Left lung (tissue), 14 donors: ENCODE measurements at places on chromosomes 1 and 21. TPM values are rescaled to one million over a fixed set of nuclear protein-coding genes. Genes with fewer than 3 reads are reported as not detected.

- H3K27ac ChIP-seq, result no peak overlapping the region
- DNase-seq, result no peak
- no peaks in the 10 kb centered on the region for H3K36me3 ChIP-seq
- no peaks in the 10 kb centered on the region for H3K4me1 ChIP-seq
- H3K27me3 ChIP-seq, result no peaks in the 10 kb centered on the region
- no peak overlapping the region for H3K4me3 ChIP-seq
Measured at GRCh38 chr1:89298461-89298860, 25.8 kb upstream of the GBP5 start.

DNA sequence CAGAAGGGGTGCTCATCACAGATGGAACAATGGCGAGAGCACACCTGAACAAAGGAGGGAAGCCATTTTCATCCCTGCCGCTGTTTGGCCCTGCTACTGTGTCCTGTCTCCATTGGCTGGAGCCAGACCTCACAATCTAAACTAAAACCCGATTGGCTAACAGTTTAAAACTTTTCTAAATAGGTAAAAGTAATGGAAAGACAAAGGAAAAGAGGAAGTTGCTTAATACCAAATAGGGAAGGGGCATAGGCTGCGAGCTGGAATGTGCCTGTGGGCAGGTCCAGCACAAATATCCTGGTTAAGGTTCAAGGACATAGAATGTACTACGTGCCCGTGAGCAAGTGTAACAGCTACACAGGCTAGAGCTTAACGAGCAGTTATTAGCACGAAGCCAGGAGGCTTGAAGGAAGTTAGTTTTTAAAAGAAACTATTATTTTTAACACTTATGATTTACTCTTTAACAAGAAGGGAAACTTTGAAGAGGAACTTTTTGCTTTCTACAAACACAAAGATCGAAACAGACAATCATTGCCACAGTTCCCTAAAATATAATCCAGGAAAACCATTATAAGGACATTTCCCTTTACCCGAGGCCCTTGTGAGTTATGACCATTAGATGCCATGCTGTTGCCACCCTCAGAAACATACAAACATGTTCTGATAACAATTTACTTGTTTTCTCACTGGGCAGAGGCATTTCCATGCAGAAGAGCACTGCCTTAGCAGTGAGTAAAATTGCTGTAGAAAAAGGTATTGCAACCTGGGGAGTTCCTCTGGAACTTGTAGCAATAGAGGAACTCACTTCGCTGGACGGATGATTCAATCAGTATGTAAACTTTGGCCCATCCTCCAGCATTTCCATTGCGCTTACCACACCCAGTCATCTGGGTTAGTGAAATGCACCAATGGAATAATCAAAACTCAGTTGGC is 4.8 kb upstream of the PTTG1IP start:
- no peaks in the 10 kb centered on the region for H3K36me3 ChIP-seq
- no peak overlapping the region for H3K4me3 ChIP-seq
- H3K4me1 ChIP-seq, result peaks cover 20% of the 10 kb centered on the region
- H3K27me3 ChIP-seq, result no peaks in the 10 kb centered on the region
- no peak for DNase-seq

- H3K27me3 ChIP-seq, result no peaks in the 10 kb centered on the region
- no peak overlapping the region for H3K4me3 ChIP-seq
- no peaks in the 10 kb centered on the region for H3K36me3 ChIP-seq
- no peak for DNase-seq
Measured at GRCh38 chr1:168974611-168975010, 131.9 kb upstream of the ATP1B1 start.

GRCh38 chr1:201530741-201531531 is 8.0 kb upstream of the NAV1 start:
- no peaks in the 10 kb centered on the region for H3K36me3 ChIP-seq
- H3K4me1 ChIP-seq, result peaks cover 13% of the 10 kb centered on the region
- peak; percentile 84 for DNase-seq
- H3K27me3 ChIP-seq, result no peaks in the 10 kb centered on the region
- H3K27ac ChIP-seq, result no peak overlapping the region

Gene GSTM3
- total RNA-seq, result 13.8 TPM

- no peaks in the 10 kb centered on the region for H3K4me1 ChIP-seq
- no peak for DNase-seq
- no peak overlapping the region for H3K4me3 ChIP-seq
- H3K27me3 ChIP-seq, result no peaks in the 10 kb centered on the region
Measured at GRCh38 chr1:39003794-39004193, 12.7 kb downstream of the AKIRIN1 start.

Gene ARHGEF19
- 13.1 TPM for total RNA-seq

GRCh38 chr1:52368383-52369172 is 2.6 kb upstream of the CC2D1B start:
- peak overlapping the region; percentile 38 for H3K4me3 ChIP-seq
- H3K27me3 ChIP-seq, result no peaks in the 10 kb centered on the region
- peaks cover 7% of the 10 kb centered on the region for H3K36me3 ChIP-seq
- H3K4me1 ChIP-seq, result peaks cover 11% of the 10 kb centered on the region

- H3K27me3 ChIP-seq, result no peaks in the 10 kb centered on the region
- no peak overlapping the region for H3K4me3 ChIP-seq
- H3K27ac ChIP-seq, result peak overlapping the region; percentile 13
- H3K36me3 ChIP-seq, result no peaks in the 10 kb centered on the region
Measured at GRCh38 chr1:46802901-46803574, 4.2 kb downstream of the CYP4B1 start.

- no peak for DNase-seq
- H3K36me3 ChIP-seq, result no peaks in the 10 kb centered on the region
- H3K4me3 ChIP-seq, result no peak overlapping the region
- no peak overlapping the region for H3K27ac ChIP-seq
Measured at GRCh38 chr1:229950020-229950419, 117.0 kb upstream of the GALNT2 start.

DNA sequence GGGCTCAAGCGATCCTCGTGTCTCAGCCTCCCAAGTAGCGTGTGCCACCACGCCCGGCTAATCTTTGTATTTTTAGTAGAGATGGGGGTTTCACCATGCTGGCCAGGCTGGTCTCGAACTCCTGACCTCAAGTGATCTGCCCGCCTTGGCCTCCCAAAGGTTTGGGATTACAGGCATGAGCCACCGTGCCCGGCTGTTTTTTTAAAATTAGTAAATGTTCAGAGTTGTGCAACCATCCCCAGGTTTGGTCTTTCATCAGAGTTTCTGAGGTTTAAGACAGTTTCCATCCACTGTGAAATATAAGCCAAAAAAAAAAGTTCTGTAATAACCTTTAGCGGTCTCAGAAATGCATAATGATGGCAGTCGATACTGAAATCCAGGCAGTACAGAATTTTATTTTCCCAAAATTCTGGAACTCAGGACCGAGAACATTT is 550 bp upstream of the SYT11 start:
- H3K4me3 ChIP-seq, result peak overlapping the region; percentile 56
- peaks cover 12% of the 10 kb centered on the region for H3K36me3 ChIP-seq
- peak overlapping the region; percentile 92 for H3K27ac ChIP-seq

Gene TTC34
- 0.44 TPM for total RNA-seq

DNA sequence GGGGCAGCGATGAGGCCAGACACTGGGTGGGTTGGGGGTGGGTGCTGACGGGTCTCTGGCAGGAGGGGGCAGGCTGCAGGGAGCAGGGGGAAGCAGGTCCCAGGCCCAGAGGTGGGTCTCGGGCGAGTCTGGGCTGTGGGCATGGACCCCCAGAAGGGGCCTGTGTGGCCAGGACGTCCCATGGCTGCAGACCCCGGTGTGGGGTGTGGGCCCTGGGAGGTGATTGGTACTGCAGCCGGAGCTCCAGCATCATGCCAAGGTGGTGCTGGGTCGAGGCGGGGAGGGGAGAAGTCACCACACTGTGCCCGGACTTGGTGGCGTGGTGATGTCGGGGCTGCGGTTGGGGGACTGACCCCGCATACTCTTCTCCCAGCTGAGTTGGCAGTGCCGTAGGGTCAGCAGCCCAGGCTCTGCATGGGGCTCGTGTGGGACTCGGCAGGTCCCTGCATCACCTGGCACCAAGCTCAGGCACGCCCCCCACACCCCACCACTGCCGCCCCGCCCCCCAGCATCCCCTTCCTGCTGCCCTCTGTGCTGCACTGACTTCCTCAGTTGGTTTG is 31.2 kb downstream of the PRKCZ start:
- H3K27me3 ChIP-seq, result no peaks in the 10 kb centered on the region
- H3K36me3 ChIP-seq, result peaks cover 8% of the 10 kb centered on the region
- H3K4me1 ChIP-seq, result no peaks in the 10 kb centered on the region
- no peak for DNase-seq
- no peak overlapping the region for H3K4me3 ChIP-seq

Gene PALMD
- 14.3 TPM for total RNA-seq

Gene CHIA
- total RNA-seq, result 2.6 TPM

Gene LYPD8
- total RNA-seq, result not detected

Gene LEMD1
- total RNA-seq, result 2.1 TPM

DNA sequence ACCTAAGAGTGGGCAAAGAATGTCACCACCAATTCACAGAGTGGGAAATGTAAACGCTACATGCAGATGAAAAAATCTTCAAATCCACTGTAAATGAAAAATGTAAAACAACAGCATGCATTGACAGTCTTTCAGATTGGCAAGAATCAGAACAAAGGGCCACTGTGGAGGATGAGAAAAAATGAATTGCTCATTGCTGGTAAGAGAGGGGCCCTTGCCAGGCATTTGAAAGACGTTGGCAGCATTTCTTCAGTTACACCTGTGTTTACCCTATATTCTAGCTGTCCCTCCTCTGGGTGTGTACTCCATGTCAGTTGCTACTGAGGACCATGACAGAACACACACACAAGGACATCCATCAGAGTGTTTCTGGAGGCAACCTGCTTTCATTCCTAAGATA is 25.8 kb upstream of the AADACL3 start:
- H3K36me3 ChIP-seq, result no peaks in the 10 kb centered on the region
- H3K4me3 ChIP-seq, result no peak overlapping the region
- no peak for DNase-seq
- H3K27ac ChIP-seq, result no peak overlapping the region
- H3K4me1 ChIP-seq, result no peaks in the 10 kb centered on the region

DNA sequence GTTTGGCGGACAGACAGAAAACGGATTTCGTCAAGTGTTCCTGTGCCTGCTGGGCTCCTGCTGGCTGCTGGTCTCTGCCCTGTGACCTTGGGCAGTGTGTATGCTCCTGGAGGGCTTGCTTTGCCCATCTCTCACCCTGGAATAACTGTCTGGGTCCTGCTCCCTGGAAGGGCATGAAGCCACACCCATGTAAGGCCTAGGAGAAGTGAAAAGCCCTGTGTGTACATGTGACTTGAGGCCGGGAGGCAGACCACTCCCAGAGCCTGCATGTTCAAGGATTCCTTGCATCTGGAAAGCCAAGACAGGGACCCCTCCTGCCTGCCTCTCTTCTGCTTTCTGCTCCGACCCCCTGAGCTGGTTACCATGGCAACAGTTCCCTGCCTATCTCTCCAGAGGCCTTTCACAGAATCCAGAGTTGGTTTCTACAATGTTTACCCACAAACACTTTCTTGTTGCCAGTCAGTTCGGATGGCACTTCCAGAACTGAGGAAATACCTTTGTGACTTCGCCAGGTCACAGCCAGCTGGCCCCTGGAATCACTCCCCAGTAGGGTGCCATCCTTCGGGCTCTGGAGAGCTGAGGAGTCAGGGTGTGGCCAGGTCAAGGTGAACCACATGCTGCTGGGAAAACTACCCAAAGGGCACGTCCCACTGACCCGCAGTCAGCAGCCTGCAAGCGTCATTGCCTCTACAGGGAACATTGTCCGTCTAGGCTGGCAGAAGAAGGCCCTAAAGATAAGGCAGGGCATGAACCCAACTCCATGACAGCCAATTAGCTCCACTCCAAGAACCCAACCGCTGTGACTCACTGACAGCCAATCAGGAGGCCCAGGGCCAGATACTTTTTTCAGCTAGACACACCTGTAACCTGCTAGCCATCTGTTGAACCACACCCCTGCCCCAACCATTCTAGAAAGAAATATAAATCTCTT is 14.7 kb upstream of the GPR37L1 start:
- H3K4me3 ChIP-seq, result no peak overlapping the region
- no peaks in the 10 kb centered on the region for H3K36me3 ChIP-seq
- DNase-seq, result no peak
- peaks cover 4% of the 10 kb centered on the region for H3K4me1 ChIP-seq

DNA sequence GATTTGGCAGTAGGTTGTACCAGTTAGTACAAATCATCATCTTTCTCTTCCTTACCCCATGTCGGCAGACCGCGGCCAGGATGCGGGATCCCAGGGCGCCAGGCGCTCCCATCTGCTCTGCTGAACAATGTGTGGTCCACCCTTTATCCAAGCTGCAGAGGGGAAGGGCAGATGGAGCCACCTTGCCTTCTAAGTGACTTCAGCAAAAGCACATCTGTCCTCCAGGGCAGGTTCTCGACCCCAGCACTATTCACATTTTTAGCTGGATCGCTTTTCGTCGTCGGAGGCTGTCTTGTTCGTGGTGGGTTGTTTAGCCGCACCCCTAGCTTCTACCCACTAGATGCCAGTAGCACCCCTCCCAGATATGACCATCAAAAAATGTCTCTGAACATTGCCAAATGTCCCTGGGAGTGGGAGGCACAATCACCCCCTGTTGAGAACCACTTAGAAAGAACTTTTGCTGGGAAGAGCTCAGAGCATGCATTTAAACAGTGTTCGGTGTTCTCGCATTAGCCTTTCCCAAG is 58.1 kb upstream of the SIM2 start:
- no peaks in the 10 kb centered on the region for H3K36me3 ChIP-seq
- no peak overlapping the region for H3K4me3 ChIP-seq
- H3K4me1 ChIP-seq, result no peaks in the 10 kb centered on the region
- DNase-seq, result no peak

Gene ARTN
- total RNA-seq, result 2.3 TPM

Gene FBXO2
- 8.0 TPM for total RNA-seq

Gene MOV10
- total RNA-seq, result 57.8 TPM

Gene PRRX1
- 79.6 TPM for total RNA-seq

Gene CRABP2
- total RNA-seq, result 23.3 TPM

Gene MMEL1
- 3.4 TPM for total RNA-seq

DNA sequence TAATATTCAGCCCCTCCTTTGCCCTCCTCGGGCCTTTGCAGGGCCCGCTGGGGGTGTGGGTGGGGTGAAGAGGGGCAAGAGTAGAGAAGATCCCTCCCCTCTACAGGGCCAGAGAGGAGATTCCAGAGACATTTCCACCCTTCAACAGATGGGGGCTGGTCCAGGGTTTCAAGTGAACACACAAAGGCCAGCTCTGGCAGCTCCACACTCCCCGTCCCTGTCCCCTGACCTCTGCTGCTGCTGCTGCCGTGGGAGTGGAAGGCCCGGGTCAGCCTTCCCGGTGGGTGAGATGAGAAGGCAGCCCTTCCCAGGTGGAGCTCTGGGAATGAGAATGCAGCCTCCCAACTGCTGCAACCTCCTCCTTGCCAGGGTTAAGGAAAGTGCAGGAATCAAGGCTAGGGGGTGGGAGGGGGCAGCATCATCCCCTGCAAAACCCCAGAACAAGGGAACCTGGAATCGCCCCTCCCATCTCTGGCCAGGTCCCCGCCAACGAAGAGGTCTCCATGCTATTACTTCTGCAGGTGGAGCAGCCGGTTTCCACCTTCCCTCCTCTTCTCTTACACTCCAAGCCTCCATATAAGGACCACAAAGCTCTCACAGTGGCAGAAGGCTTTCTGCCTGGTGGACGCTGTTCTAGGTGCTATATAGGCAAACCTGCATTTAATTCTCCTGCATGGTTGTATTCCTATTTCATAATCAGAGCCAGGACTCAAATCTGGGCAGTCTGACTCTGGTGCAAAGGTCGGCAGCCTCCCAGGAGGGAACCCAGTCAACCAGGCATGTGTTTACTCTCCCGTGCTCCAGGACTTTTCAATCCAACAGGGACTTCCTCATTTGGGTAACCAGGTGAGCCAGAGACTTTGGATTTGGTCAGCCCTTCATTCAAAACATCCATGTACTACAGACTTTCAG is 22.9 kb upstream of the ARHGEF10L start:
- H3K27ac ChIP-seq, result no peak overlapping the region
- H3K4me3 ChIP-seq, result no peak overlapping the region
- H3K27me3 ChIP-seq, result peaks cover 44% of the 10 kb centered on the region
